ENCODE measurements at places on chromosomes 2 and 18. TPM values are rescaled to one million over a fixed set of nuclear protein-coding genes. Genes with fewer than 3 reads are reported as not detected.

The INHBB gene
- total RNA-seq = not detected

The BUB1 gene
- total RNA-seq = 120 TPM

DNA sequence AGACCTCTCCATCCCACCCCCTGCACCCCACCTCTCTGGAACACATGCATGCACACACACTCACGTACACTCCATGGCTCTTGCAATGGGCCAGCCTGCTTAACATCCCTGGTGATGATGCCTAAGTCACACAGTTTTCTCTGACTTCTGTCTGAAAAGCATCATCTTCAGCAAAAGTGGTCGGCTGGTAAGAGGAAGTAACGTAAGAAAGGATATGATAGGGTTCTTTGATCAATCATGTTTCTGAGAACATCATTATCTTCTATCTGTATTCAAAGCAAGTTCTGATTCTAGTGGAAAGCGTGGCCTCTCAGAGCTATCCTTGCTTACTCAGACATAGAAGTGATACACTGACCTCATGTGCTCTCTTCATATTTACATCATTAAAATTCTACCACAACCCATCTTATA is 11.4 kb upstream of the NDUFV2 start:
- peaks cover 94% of the 10 kb centered on the region for H3K4me1 ChIP-seq
- H3K27me3 ChIP-seq = no peaks in the 10 kb centered on the region
- H3K36me3 ChIP-seq = peaks cover 49% of the 10 kb centered on the region
- H3K27ac ChIP-seq = peak overlapping the region; percentile 98

- H3K27ac ChIP-seq = no peak overlapping the region
- no peaks in the 10 kb centered on the region for H3K36me3 ChIP-seq
- peaks cover 62% of the 10 kb centered on the region for H3K27me3 ChIP-seq
- H3K4me3 ChIP-seq = no peak overlapping the region
- peaks cover 8% of the 10 kb centered on the region for H3K4me1 ChIP-seq
Measured at GRCh38 chr2:74546004-74546403, 7.7 kb downstream of the LOXL3 start.

GRCh38 chr18:10055125-10055750 is 141.4 kb downstream of the VAPA start:
- H3K4me3 ChIP-seq = no peak overlapping the region
- H3K4me1 ChIP-seq = no peaks in the 10 kb centered on the region
- DNase-seq = no peak
- H3K36me3 ChIP-seq = no peaks in the 10 kb centered on the region
- no peaks in the 10 kb centered on the region for H3K27me3 ChIP-seq

- no peaks in the 10 kb centered on the region for H3K4me1 ChIP-seq
- DNase-seq = no peak
- H3K36me3 ChIP-seq = no peaks in the 10 kb centered on the region
- no peak overlapping the region for H3K27ac ChIP-seq
- H3K27me3 ChIP-seq = no peaks in the 10 kb centered on the region
Measured at GRCh38 chr2:2536416-2537056, 205.5 kb upstream of the MYT1L start.

DNA sequence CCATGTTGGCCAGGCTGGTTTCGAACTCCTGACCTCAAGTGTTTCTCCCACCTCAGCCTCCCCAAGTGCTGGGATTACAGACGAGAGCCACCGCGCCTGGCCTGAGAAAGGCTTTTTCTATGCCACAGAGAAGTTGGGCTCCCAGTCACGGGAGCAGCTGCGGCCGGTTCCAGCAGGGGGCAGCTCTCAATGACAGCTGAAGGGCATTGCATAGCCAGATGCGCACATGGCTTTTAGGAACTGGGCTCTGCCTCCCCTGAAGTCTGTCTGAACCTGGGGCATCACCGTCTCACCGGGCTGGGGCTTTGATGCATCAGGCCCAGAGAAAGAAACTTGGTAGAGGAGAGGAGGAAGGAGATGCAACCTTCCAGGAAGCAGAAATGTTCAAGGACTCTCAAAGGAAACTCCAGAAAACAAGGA is 84.2 kb upstream of the LAPTM4A start:
- H3K4me1 ChIP-seq = no peaks in the 10 kb centered on the region
- H3K27ac ChIP-seq = no peak overlapping the region
- H3K36me3 ChIP-seq = no peaks in the 10 kb centered on the region
- H3K27me3 ChIP-seq = peaks cover 8% of the 10 kb centered on the region

Measured in activated CD4-positive, alpha-beta memory T cell treated with anti-CD3 and anti-CD28 coated beads, Interleukin-2, amount 10 ng/mL, durations not matched to agents 7 days and 5 days (primary cell).